Astrocyte of the cerebellum (primary cell): ENCODE measurements at places on chromosomes 1 and 21.
A peak's percentile ranks its signal among the peaks of the same experiment; 100 is the strongest.

DNA sequence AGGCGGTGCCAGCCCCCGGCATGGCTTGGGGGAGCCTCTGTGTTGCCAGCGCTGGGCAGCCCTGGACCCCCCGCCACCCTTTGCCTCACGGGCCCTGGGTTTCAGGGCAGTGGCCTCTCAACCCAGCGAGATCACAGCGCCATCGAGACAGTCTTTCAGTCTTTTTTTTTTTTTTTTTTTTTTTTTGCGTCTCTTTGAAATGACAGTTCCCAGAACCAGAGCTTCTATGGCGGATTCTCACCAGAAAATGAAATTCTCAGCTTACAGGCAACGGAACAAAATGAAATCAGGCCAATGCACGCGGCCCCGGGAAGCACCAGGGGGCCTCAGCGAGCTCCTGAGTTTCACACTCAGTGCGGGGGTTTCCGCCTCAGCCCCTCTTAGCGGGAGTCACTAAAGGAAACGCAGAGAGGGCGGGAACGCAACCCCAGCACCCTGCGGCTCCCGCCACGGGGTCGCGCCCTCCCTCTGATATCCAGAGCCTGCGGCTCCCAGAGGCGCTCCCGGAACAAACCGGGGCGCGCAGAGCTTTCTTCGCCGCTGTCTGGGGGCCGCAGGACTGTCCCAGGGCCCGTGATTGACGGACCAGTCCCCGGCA, 8.0 kb upstream of the COL6A1 start:
- DNase-seq = peak; percentile 75

DNA sequence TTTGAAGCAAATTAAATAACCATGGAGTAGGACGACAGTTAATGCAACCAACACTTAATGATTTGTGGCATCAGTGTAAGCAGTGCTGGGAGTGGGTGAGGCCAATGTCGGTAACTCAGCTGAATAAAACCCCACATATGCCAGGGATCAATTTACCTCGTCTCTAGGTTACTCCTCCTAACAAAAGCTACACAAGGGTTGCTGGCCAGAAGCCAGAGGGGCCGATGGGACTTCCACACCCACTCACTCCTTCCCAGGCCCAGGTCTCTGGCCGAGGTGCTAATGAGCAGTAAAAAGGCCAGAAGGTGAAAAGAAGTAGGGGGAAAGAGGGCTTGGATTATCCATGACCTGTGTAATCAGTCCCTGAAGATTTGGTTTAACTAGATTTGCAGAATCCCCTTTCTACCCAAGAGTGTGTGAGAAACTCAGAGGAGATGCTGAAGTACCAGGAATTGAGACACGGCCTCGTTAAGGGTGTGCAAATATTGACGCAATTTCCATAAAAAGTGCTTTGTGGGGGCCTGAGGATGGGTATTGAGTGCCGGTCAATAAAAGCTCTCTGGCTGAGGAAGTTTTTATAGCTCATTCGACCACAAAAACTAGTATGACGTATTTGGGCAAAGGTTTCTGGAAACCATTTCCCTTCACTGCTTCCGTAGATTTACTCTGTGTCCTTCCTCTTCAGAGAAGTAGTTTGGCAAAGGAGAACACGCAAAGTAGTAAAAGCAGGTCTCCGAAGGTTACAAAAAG, 145.5 kb downstream of the TBX15 start:
- no peak for DNase-seq

- no peak for DNase-seq
Observed at GRCh38 chr1:221965252-221965651, 223.4 kb upstream of the DUSP10 start.

- no peak for DNase-seq
Observed at GRCh38 chr1:167137332-167137781, 43.5 kb downstream of the STYXL2 start.

DNA sequence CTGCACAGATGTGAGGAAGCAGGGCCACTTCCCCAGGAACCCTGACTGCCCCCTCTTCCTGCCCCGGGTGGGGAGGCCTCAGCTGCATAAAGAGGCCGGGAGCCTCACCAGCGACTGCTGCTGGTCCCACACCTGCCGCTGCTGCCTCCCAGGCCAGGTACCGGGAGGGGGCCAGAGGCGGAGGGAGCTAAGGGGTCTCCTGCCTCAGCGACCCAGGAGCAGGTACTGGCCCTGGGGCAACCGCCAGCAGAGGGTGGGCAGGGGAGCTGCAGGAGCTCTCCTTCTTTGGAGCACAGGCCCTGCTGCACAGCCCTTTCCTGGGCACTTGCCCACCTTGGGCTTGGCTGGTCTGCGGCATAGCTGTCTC, 6.8 kb downstream of the GJC2 start:
- DNase-seq = no peak

- no peak for DNase-seq
Observed at GRCh38 chr1:152585586-152585985, 5.3 kb upstream of the LCE3D start.

- no peak for DNase-seq
Observed at GRCh38 chr1:58768191-58768731, 15.6 kb downstream of the JUN start.

GRCh38 chr1:117622726-117623125, 16.9 kb downstream of the TENT5C start:
- no peak for DNase-seq
